ENCODE measurements at places on chromosomes 2 and 18.
A peak's percentile ranks its signal among the peaks of the same experiment; 100 is the strongest.

GRCh38 chr2:126322342-126322741 is 333.6 kb upstream of the GYPC start:
- DNase-seq, result no peak

DNA sequence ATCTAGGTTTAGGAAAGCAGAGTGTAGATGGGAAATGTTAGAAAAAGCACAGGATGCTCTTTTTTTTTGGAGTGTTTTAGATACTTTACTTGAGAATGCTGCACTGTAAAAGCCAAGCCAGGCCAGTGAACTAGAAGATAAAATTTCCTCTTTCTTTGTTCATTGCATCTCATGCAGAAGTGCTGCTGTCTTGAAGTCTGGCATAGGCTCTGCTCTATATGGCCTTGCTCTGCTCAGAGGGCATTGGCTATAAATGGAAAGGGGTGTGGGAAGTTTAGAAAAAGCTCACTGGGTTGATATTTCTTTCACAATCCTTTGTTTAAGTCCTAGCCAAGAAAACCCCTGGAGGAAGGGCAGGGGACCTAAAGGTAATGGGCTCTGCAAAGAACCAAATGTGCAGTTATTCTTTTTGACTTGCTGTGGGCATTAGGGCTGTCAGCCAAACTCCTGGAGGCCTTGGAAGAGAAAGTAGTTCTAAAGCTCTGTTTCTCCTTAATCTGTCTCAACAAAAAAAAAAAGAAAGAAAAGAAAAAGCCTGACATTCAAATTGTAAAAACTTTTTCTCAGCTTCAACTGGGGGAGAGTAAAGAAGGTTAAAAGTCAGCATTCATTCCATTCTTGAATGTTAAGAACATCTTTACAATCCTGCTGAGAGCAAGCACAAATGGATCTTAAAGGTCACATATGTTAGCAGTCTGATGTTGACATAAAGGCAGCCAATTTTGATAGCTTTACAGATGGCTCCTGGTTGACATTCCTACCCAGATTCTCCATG is 338.3 kb downstream of the GULP1 start:
- no peak for DNase-seq

GRCh38 chr2:219530048-219530963 is 13.3 kb downstream of the CHPF start:
- peak; percentile 79 for DNase-seq

DNA sequence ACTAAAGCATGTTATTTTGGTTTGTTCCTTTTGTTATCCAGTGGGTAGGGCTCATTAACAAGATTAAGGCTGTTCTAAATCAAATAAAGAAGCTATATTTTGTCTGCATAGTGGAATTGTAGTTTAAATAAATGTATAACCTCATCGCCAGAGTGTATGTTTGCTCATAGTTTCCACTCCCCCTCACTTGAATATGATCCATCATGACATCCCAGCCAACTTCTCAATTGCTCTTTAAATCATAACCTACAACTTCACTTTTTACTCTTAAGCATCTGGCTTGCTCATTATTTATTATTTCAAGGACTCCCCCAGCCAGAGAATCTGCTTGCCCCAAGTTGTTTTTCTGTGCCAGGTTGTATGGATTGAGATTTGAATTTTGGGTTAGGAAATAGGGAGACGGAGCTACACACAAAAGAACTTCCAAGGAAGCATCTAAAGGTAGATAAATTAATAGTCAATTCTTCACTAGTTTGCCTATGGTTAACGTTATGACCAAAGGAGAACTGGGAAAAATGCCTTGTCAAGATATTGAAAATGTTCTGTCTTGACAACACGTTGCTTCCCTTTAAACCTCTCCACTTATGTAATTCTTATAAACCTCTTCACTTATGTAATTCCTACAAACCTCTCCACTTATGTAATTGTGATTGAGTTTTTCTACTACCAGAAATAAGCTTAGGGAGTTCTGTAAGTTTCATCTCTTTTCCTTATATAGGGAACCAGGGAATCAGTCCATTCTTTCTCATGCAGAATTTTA is 55.4 kb upstream of the UPP2 start:
- no peak for DNase-seq

- DNase-seq, result no peak
These were observed 33.5 kb downstream of the LGALSL start for GRCh38 chr2:64487256-64488049.

DNA sequence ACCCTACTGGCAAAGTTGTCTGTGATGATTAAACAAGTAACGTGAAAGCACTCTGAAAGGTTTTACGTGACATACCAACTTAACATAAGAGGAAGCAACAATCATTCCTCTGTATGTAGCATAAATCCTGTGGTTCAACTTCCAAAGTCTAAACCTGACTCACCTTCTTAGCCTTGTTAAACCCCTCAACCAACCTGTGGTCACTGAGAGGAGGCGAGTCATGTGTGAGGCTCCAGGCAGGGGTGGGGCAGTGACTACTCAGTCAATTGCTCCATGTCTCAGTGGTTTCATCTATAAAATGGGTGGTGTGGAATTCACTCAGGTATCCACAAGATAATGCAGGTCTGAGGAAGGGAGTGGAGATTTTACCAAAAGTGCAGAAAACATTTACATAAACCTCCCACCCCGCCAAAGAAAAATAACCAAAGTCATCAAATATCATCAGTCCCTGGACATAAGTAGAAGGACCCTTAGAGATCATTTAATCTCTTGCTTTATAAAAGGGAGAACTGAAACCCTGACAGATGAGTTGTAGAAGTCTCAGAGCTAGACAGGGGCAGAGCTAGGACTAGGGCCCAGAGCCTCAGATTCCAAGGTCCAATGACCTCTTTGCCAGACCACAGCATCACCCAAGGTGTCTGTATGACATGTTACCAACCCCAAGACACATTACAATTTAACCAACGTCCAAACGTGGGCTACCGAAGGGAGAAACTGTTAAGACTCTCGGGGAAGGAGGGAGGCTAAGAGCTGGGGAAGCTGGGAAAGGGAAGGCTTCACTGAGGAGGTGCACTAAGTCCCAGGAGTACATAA is 3.7 kb upstream of the PCBP1 start:
- DNase-seq, result no peak

GRCh38 chr18:9827793-9828505 is 57.8 kb upstream of the TXNDC2 start:
- no peak for DNase-seq

DNA sequence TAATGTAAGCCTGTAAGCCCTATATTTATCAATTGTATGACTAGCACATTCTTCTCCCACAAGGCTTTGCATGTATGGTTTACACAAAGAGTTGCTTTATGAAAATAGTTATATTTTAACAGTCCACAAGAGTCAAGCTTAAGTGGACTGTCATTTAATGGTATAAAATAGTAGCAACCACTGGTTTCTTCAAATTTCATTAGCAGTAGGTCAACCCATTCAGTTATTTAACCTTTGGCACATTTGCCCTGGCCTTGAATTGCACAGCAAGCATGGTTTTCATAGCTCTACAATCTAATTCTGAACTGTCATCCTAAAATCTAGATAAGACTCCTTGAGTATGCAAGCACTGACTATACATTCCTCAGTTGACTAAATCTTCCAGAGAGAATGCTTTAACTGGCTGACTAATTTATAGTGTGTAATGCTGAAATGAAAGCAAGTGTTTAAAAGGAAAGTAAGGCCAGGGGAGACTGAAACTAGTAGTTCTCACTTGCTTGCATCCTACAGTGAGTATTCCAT is 1.8 kb downstream of the DPP4 start:
- DNase-seq, result no peak

DNA sequence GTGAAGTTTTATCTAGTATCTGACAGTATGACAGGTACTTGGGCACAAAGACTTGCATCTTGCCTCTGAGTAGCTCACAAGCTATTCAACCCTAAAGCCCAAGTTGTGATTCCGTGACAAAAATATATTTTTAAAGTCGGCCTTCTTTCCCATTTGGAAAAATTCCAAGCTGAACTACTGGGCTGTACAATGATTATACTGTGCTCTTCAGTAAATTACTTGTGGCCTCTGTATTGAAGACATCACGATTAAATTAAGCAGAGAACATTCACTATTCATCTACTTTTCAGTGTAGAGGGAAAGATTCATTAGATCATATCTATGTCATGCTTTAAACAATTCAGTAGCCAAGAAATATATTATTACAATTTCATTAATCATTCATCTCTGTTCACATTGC is 282.2 kb downstream of the CDH2 start:
- DNase-seq, result no peak

GRCh38 chr2:230172156-230172555 is 47.6 kb downstream of the SP110 start:
- DNase-seq, result no peak

GRCh38 chr2:20130160-20130560 is 78.7 kb upstream of the LAPTM4A start:
- DNase-seq, result no peak

DNA sequence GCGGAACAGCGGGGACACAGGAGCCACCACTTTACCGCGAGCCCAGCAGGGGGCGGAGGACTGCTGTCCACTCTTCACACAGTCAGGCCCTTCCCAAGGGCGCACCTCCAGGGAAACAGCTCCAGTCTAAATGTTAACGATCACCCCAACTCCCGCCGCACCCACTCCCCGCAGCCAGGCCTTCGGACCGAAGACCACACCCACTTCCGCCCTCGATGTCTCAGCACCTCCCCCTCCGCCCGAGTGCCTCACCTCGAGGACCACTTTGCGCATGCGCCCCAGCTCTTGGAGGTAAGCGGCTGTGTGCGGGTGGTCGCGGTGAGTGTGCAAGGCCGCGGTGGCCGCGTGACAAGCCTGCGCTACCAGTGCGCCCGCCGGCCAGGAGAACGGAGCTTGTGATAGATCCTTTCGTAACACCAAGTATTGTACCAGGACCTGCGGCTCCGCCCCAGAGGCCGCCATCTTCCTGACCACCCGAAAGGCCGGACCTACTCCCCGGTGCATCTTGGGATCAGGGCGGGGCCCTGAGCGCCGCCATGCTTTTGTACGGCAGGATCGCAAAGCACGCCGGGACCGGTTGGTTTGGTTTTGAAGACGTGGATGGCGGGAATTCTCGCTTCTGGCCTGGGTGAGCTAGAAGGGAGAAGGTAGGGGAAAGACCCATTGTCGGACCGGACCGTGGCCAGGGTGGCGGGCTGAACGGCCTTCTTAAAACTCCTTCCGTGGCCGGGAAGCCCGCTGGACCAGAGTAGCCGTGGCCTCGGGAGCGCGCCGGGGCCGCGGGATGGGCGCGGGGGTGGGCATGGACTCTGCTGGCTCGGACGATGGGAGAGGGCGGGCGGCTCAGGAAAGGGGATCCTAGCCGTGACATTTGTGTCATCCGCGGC is at the start of the genes CENPO and PTRHD1:
Gene CENPO, plus strand, starts transcription at position 552 of the 887 bp plus-strand sequence. CDS start 495 bp downstream, outside the sequence.
Gene PTRHD1, minus strand, starts transcription at position 518 of the 887 bp plus-strand sequence. Its CDS starts 14 bp downstream, at position 504.
- peak; percentile 96 for DNase-seq

- DNase-seq, result no peak
These were observed 46.9 kb upstream of the POMC start for GRCh38 chr2:25215232-25215631.

DNA sequence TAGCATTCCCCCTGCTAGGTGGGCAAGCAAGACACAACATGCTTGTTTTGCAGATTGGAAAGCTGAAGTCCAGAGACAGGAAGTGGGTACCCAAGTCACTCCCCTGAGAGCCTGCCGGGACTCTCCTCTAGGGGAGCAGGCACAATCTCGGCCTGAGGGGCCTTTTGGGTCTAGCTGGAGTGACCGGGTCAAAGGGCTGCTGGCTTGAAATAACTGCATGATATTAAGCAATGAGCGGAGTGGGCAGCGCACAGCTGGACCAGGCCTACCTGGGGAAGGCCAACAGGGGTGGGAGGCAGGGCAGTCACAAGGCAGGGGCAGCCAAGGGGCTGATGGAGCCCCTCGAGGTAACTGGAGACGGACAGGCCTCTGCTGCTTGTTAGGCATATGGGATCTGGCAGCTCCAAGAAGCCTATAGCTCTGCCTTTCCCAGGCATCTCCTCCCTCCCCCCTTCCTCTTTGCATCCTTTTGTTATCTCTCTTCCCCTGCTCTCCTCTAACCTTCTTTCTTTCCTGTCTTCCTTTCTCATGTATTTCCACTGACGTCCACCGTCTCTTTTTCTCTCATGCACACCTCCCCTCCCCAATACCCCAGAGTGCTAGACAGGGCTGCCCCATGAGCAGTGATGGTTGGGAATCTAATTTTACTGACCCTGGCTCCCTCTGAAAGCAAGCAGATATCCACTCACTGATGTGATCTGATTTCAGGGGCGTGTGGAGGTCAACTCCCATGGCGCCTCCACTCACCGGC is 237.5 kb downstream of the LOXHD1 start:
- no peak for DNase-seq

GRCh38 chr2:132752421-132753206 is 82.6 kb upstream of the LYPD1 start:
- DNase-seq, result no peak

DNA sequence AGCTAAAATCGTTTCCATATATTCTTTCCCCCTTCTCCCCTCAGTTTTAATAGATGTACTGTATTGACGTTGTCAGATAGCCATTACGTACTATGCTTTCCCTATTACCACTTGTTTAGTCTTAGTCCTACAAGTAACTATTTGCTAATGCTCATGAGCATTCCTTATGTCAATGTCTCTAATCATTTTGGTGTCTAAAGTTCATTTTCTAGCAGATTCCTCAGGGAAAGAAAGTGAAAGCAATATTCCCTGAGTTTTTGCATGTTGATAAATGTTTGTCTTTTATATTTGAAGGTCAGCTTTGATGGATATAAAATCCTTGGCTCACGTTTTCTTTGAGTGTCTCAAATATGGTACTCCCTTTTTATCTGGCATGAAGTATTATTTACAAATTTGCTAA is 253.3 kb upstream of the STON1 start:
- DNase-seq, result no peak

- no peak for DNase-seq
These were observed 61.1 kb upstream of the ZNG1B start for GRCh38 chr2:113376253-113376912.
